ENCODE measurements at places on chromosomes 13 and 19.
A peak's percentile ranks its signal among the peaks of the same experiment; 100 is the strongest.

GRCh38 chr13:110726726-110727125 lies 13.2 kb downstream of the ING1 start:
- peak; percentile 88 for DNase-seq

DNA sequence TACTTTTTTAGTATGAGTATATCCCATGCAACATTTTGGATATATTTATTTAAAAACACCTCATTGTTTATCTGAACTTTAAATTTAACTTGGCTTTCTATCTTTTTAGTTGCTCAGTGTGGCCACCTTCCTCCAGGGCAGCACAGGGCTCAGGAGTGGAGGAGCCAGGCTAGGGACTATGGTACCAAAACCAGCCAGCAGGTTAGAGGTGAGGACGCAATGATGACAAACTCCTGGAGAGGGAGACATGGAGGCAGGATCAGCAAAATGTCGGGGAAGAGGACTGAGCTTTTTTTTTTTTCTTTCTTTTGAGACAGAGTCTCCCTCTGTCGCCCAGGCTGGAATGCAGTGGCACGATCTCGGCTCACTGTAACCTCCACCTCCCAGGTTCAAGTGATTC lies 29.6 kb upstream of the CALM3 start:
- DNase-seq, result peak; percentile 9

DNA sequence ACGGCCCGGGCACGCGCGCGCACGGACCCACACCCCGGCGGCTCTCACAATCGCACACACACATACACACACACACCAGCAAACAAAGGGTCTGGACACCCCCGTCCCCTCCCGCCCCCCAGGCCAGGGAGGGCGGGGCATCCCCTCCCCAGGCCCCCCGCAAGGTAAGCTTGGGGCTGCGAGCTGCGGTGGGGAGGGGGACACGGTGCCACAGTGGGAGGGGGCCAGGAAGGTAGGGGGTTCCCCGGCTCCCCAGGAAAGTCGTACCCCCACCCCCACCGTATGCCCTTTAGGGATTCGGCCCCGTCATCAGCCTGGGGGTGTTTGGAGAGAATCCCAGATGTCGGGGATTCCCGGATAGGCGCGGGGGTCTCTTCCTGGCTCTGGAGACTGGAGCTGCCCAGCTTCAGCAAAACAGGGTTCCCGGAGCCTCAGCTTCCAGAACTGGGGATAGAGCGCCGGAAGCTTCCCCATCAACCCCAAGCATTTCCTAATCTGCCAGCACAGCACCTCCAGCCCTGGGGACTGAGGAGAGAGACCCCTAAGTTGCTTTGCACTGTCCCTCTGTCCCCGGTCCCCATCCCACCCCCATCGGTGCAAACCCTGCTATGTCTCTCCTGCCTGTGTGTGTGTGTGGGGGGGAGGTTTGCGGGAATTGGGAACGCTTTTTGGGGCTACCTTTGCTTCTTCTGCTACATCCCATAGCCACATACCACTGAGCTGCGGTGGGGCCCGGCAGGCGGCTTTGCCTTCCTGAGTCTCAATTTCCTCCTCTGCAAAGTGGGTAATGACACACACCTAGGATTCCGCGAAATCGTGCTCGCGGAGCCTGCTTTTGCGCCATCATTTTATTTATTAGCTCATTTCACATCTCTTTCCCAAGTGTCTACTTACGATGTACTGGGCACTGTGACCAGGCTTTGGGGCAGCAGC lies 1.8 kb upstream of the CDC37 start:
- peak; percentile 73 for DNase-seq

- DNase-seq, result no peak
Measured at GRCh38 chr13:113812178-113813040, 51.5 kb downstream of the GAS6 start.

- DNase-seq, result peak; percentile 96
Measured at GRCh38 chr19:38977445-38978325, 2.1 kb upstream of the FBXO17 start.
